NCI-H460 (cell line): ENCODE measurements at places on chromosomes 13 and 19. TPM values are rescaled to one million over a fixed set of nuclear protein-coding genes. Genes with fewer than 3 reads are reported as not detected.
A peak's percentile ranks its signal among the peaks of the same experiment; 100 is the strongest.

ZNF836 gene
- 2.0 and 3.0 TPM in 2 replicates for total RNA-seq

GRCh38 chr13:46022481-46022880 lies 30.1 kb downstream of the ZC3H13 start:
- no peak for DNase-seq

- DNase-seq = peak; percentile 46
Observed at GRCh38 chr19:44643605-44644401, at the start of gene PVR. Gene PVR, plus strand, starts transcription at chr19:44643910. Its CDS starts 187 bp downstream, at chr19:44644097.

DNA sequence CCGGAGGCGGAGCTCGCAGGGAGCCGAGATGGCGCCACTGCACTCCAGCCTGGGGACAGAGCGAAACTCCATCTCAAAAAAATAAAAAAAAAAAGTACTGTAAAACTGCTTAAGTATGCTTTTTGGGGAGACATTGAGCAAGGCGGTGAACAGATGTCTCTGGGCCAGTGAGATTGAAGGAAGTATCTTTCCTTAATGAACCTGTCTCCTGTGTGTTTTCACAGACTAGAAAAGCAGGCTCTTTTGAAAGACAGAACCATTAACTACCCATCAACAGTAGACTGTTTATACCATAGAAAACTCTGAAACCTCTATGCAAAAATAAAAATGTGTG lies 1.5 kb upstream of the ECH1 start:
- no peak for DNase-seq

DNA sequence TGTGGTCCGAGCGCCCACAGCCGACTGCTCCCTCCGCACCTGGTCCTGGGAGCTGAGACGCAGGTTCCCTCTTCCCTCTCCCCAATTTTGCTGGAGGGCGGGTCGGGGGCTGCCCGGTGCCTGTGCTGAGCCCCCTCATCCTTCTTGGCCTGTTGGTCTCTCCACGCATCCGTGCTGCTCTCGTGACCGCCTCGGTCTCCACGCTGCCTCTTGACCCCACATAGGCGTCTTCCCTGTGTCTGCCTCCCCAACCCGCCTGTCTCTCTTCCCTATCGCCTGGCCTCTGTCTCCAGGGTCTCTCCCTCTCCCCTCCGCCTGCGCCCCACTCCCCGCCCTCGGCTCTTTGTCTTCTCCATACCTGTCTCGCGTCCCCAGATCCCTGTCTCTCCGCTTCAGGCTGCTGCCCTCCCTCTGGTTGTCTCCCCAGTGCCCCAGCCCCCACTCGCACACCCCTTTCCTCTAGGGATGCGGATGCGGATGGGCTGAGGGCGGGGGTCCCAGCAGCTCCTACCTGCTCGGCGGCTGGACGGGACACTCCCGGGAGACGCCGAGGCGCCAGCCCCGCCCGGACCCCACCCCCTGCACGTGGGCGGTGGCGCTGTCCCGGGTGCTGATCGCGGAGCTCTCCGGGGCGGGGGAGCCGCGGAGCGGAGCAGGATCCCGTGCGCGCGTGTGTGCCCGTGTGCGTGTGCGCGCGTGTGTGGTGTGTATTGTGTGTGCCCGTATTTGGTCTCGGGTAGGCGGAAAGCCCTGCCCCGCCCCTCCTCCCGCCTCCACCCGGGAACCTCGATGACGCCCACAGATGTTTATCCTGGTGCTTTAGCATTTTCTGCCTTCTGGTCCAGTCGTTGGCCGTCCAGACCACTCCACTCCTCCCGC lies at the start of gene SYT5:
TSS of gene SYT5 (minus strand) at position 684 of the 879 bp plus-strand sequence. CDS start 1,248 bp downstream, outside the sequence.
- peak; percentile 14 for DNase-seq

- DNase-seq = no peak
Observed at GRCh38 chr19:22144394-22144793, 52.4 kb downstream of the ZNF676 start.

CEACAM6 gene
- not detected in 2 replicates for total RNA-seq

- DNase-seq = no peak
Observed at GRCh38 chr13:62432906-62433305, 1017.3 kb upstream of the PCDH20 start.

GRCh38 chr19:13208672-13209483 lies 58.7 kb downstream of the IER2 start:
- no peak for DNase-seq

DNA sequence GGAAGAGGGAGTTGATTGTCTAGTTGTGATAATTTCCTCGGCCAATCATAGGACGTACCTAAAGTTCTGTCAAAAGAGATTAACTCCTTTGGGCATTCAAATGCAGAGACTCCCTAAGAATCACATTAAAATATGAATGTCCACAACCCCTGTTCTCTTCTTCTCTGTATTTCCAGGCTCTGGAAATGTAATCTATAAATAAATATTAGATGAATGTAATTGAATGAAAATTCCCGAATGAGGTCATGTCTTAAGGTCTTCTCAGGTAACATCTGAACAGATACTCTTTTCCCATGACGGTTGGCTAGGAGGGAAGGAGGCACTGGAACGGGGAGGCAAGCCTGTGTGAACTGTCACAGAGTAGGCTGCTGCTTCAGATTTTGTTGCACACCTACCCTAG lies 145.2 kb downstream of the OXGR1 start:
- DNase-seq = no peak

- no peak for DNase-seq
Observed at GRCh38 chr13:61350341-61350740, 65.3 kb downstream of the PCDH20 start.

LMTK3 gene
- total RNA-seq = 0.05 TPM in 1 of 2 replicates, not detected in the other

GRCh38 chr19:4406626-4407025 lies 4.2 kb downstream of the CHAF1A start:
- DNase-seq = no peak

DNA sequence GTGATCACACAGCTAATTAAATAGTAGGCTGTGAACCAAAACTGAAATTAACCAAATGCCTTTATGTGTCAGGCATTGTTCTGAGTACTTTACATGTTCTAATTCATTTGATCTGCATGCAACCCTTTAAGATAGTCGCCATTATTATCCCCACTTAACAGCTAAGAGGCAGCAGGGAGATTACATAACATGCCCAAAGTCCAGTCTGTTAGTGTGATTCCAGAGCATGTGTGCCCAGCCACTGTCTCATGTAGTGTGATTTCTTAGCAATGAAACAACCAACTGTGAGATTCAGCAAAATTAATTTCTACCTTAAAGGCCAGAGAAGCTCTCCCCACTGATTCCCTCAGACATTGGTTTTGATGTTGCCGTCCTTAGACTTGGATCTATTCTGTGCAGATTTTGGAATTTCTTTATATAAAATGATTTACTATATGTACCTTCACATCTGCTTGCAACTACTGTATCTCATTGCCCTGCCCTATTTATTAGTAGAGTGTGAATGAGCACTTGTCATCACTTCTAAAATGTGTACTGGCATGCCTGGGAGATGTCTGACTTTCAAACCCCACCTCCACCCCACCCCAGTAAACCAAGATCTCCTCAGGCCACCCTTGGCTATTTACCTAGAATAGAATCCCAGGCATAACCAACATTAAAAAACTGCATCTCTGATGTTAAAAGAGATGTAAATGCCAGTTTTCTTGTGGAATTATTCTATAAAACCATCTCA lies 41.2 kb downstream of the POLR1D start:
- no peak for DNase-seq

- DNase-seq = no peak
Observed at GRCh38 chr19:28427376-28428083, 785.4 kb downstream of the UQCRFS1 start.

OVOL3 gene
- not detected in 2 replicates for total RNA-seq

DNA sequence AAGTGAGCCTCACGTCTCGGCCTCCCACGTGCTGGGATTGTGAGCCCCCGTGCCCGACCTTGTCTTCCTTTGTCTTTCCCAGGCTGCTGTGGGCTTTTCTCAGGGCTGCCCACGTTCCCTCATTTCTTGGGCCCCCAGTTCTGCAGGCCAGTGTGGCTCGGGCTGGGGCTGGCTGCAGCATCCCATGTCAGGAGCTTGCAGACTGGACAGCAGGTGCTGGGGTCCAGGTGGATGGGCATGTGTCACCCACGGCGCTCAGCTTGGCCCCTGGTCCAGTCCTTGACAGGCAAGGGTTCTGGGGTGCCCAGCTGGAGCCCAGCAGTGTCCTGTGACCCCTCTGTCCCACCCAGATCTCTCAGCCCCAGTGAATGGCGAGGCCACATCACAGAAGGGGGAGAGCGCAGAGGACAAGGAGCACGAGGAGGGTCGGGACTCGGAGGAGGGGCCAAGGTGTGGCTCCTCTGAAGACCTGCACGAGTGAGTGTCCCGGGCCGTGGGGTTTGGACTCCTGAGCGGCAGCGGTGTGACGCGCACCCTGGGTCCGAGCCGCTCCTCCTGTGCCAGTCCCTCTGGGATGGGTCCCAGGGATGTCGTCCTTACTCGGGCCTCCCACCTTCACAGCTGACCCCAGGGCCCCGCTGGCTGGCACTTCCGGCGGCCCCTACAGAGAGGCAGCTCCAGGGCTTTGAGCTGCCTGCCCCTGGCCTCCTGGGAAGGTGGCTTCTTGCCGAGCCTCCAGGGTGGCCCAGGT lies 17.3 kb downstream of the PLIN4 start:
- DNase-seq = no peak

DNA sequence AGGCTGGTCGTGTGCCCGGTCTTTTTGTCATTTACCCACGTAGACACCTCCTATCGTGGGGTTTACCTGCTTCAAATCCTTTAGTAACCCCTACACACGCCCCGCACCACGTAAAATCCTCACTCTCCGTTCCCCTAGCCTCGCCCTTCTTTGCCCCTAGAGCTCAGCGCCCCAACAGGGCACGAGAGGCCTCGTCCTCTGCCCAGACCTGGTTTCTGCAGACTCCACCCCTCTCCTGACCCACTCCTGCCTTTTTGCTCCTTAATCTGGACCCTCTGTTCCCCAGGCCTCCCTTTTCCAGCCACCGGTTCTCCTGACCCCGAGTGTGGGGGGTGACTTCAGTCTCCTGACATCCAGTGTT lies 412 bp downstream of the ZNF528 start:
- no peak for DNase-seq

DNA sequence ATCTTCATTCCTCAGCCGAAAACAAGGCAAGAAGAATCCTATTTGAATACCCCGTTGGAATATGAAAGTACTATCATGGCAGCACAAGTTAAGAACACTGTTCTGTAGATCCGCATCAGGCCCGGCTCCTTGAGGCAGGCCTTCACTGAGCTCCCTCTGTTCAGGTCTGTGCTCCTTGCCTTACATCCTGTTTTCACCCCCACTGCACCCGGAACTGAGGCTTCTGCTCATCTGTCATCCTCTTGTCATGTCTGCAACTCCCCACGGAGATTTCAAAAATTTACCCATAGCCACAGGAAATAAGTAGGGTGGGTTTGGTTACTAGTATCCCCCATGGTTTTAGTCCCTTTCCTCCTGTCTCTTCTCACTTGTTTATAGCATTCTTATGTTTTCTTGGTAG lies 861.9 kb downstream of the GPC5 start:
- DNase-seq = no peak

DNA sequence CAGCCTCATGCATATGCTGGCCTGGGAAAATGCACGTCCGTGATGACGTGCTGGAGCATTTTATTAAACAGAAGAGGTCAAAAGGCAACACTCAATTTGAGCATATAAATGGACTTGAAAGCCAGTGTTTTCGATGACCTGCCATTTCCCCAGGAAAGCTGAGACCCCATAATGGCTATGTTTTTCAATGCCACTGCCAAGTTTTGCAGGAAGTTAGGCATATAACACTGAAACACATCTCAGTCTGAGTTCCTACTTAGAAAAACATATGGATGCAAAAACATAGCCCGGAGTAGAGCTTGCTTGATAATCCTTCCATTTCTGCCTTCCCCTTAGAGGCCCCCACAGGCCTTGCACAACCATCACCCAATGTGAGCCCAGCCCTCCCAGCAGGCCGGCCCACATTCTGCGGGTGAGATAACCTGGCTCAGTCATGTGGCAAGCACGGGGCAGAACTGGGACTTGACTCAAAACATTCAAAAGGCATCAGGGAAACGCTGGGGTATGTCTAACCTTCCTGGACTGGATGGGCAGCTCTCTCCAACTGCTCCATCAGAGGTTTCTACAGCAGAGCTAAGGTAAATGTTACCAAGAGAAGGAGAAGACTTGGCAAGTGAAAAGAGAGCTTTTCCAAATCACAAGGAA lies 24.9 kb downstream of the EPS15L1 start:
- no peak for DNase-seq

DNA sequence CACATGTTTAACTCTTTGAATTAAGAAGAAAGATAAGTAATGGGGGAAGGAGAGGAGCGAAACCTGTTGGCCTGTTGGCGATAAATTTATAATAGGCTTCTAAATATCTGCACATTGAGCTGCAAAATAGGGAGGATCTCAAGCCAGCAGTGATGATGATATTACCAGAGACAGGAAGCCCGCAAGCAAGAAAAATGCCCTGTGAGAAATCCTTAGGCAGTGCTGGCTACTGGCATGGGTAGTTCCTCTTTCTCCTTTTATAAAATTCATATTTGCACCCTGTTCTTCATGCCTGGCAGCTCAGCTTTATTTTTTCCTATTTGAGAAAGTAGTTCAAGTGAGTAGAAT lies 858 bp upstream of the USP12 start:
- no peak for DNase-seq

DNA sequence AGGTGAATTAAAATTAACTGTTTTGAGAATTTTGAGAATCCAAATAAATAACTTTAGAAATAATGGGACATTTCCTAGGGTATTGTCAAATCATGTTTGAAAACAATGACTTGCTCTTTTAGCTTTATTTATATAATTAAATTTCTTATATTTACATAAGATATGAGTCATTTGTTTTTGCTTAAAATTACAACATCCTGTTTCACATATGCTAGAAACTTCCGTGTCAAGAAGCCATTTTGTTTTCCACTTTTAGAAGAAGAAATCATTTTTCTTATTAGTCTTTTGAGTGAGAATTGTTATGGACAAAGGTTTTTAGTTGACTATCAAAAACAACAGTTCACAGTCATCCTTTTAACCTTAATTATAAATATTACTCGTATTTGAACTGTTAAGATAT lies 48.2 kb downstream of the DPY19L3 start:
- no peak for DNase-seq

CEBPA gene
- total RNA-seq = 6.3 and 6.5 TPM in 2 replicates

GJA3 gene
- total RNA-seq = 0.10 and 0.14 TPM in 2 replicates

SHD gene
- not detected in 2 replicates for total RNA-seq
